ENCODE measurements at places on chromosomes 2 and 18.
A peak's percentile ranks its signal among the peaks of the same experiment; 100 is the strongest.

DNA sequence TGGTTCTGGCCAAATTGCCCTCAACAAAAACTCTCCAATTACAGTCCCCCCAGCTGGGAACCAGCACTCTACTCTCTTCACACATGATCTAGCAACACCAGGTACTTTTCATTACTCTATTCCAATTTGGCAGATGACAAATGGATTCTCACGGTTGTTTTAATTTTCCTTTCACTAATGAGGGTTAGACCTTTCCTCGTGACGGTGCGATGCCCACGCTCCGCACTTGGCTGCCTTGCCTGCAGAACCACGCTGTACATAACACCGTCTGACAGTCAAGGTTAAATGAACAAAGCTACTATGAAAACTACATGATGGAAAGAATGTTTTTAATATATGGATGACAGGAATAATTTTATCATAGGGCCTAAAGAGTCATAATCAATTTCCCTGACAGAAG lies 141.5 kb downstream of the FBXO15 start:
- DNase-seq, result no peak

- DNase-seq, result no peak
Observed at GRCh38 chr2:215432759-215433594, 2.9 kb downstream of the FN1 start.

DNA sequence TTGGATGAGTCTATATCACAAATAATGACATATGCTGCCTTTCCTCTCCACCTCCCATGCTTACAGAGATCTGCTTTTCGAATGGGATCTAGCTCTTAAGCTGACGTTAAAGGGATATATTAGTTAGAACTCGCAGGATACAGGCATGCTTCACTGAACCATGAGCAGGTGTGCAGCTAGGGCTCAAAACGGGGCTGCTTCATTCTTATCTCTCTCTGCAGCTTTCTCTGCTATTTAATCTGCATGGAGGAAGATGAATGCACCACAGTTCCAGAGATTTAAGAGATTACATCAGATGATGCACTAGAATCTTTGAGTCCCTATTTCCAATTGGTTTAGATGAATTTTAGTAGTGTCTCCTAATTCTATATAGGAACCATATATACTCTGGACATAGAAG lies 327.0 kb downstream of the RAD51AP2 start:
- DNase-seq, result no peak

DNA sequence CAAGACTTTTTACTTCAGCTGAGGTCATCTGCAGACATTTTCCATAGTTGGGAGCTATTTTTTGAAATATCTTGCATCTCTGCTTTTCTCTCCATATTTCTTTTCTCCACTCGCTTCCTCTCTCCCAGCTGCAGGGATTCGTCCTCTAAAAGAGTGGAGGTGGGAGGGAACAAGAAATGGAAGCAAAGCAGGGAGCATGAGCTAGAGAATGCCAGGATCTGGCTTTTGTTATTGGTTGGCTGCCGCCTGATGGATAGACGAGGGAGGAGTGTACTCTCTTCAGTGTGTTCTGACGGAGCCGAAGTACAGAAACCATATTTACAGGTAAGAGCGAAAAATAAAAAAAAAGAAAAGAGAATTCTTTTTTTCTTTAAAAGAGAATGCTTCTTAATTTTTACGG lies at the start of gene CSRNP3:
Gene CSRNP3, plus strand, starts transcription at position 282 of the 400 bp plus-strand sequence. CDS start 125,368 bp downstream, outside the sequence.
- peak; percentile 82 for DNase-seq

- no peak for DNase-seq
Observed at GRCh38 chr2:76579911-76580310, 869.2 kb upstream of the GCFC2 start.

- no peak for DNase-seq
Observed at GRCh38 chr2:231348173-231348572, 47.3 kb upstream of the B3GNT7 start.

- no peak for DNase-seq
Observed at GRCh38 chr2:26179446-26179913, 6.6 kb downstream of the GAREM2 start.

- DNase-seq, result no peak
Observed at GRCh38 chr18:34222307-34223163, 2.2 kb downstream of the NOL4 start.

GRCh38 chr2:12501469-12502158 lies 215.1 kb upstream of the TRIB2 start:
- peak; percentile 48 for DNase-seq

DNA sequence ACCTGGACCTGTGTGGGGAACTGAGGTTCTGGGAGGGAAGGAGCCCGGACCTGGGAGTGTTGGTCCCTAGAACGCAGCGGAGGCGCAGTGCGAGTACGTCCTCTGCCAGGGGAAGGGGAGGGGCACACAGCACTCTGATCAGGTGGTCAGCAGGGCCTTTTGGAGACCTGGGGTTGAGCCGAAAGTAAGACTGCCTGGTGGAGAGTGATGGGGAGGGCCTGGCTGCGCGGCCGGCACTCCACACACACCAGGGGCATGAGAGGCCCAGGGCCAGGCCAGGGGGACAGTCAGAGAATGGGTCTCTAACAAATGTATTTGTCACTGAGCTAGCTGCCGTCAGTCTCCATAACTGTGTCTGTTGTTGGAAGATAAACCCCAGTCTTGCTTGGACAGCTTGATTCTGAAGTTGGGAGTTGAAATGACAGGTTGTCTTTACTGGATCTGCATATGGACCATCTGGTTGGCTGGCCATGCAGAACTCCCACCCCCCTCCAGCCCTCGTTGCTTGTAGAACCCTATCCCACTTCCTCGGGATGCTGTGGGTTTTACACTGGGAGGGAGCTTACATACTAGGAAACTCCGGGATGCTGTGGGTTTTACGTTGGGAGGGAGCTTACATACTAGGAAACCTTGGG lies 75.4 kb upstream of the NFATC1 start:
- no peak for DNase-seq

GRCh38 chr2:120379916-120380893 lies 34.3 kb downstream of the INHBB start:
- no peak for DNase-seq

- DNase-seq, result no peak
Observed at GRCh38 chr2:63122921-63123320, 72.3 kb downstream of the OTX1 start.

DNA sequence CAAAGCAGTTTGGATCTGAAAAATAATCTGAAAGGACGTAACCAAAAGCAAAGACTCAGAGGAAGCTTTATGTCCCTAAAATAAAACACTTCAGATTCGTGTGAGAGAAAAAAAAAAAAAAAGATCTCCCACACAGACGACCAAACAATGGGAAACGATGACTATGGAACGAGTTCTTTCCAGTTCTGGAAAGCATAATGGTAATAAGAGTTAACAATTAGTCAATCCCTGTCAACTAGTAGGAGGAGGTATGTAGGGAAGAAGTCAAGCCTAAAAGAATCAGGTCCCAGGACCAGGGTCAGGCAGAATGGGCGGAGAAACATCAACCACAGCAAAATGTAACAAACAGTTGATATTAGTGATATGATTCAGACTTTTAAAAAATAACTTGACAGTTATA lies 170.3 kb upstream of the SETBP1 start:
- no peak for DNase-seq

DNA sequence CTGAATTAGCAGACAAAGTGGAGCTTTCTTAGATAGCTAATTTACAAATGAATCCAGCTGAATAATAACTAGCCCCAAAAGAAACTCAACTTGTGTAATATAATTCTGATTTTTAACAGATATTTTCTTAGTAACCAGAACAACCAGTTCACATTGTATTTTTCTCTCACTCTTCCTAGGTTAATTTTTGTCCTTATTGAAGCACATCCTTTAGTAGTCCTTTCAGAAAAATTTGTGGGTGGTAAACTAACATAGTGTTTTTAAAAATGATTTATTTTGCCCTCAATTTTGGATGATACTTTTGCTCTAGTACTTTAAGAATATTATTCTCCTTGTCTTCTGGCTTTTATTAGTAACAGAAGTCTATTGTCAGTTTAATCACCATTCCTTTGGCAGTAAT lies 190.6 kb upstream of the SLC39A10 start:
- DNase-seq, result no peak

- DNase-seq, result peak; percentile 95
Observed at GRCh38 chr2:57373530-57373929, 673.1 kb upstream of the VRK2 start.

- DNase-seq, result peak; percentile 74
Observed at GRCh38 chr2:241584436-241584835, 25.9 kb downstream of the BOK start.

GRCh38 chr2:230312638-230313037 lies 14.4 kb upstream of the SP140L start:
- peak; percentile 86 for DNase-seq

GRCh38 chr2:148130581-148130980 lies 109.7 kb downstream of the MBD5 start:
- peak; percentile 50 for DNase-seq

GRCh38 chr2:218816561-218817011 lies 15.0 kb downstream of the PRKAG3 start:
- DNase-seq, result no peak

GRCh38 chr18:21321711-21322110 lies 79.7 kb downstream of the GREB1L start:
- no peak for DNase-seq

GRCh38 chr2:142874293-142874814 lies 3.1 kb upstream of the KYNU start:
- DNase-seq, result peak; percentile 96

- DNase-seq, result no peak
Observed at GRCh38 chr2:136168720-136169119, 50.8 kb upstream of the CXCR4 start.

DNA sequence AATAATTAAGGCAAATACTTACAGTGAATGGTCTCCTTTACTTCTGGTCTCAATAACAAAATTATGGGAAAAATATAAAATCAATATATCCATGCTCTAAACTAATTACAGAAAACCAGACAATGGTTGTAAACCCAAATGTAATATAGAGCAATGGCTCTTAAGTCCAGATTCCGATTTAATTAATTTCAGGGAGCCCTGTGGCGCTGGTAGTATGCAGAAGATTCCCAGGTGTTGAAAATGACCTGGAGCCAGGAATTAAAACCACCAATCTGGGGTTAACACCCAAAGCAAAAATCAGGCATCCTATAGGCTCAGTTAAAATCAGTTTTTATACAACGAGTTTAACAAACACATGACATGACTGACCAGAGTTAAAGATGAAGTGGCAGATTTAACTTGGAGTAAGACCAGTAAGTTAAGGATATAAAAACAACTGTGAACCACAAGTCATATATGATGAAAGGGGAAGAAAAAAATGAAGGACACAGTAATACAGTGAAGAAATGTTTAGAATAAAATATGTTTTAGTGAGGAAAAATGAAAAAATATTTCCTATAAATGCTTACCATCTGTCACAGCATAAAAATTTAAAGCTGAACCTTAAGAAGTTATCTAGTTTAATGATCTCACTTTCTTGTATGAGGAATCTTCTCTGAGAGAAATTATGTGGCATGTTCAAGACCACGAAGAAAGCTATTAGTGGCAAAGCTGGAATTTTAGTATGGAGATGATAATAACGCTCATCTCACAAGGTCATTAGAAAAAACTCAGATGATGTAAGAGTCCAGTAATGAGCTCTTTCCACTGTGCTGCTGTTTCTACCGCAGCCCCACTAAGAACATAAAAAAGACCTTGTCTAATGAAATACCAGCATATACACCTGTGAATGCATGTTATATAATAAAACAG lies 45.8 kb upstream of the FLACC1 start:
- DNase-seq, result no peak

DNA sequence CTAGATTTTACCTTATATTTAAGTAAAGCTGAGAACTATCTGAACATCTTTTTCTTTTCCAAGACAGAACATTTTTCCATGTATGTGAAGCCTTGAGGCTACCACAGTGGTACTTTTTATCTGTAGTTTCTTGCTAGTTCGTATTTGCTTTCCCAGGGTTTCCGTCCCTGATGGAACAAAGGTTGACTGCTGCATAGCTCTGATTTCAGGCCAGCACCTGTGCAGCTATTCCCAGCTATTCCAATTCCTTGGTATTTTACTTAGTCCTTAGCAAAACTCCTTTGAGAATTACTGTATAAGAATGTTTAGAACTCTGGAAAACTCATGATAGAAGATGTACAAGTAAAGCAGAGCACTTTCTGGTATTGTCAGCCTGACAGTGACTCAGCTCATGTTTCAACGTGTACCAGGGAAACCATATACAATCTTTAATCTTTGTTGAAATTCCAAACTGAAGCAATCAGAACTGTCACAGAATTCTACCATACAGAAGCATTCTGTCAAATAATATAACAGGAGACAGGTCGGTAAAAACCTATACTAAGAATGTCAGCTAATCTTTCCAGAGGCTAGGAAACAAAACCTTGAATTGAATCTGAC lies 162.2 kb downstream of the PKP4 start:
- DNase-seq, result peak; percentile 40

DNA sequence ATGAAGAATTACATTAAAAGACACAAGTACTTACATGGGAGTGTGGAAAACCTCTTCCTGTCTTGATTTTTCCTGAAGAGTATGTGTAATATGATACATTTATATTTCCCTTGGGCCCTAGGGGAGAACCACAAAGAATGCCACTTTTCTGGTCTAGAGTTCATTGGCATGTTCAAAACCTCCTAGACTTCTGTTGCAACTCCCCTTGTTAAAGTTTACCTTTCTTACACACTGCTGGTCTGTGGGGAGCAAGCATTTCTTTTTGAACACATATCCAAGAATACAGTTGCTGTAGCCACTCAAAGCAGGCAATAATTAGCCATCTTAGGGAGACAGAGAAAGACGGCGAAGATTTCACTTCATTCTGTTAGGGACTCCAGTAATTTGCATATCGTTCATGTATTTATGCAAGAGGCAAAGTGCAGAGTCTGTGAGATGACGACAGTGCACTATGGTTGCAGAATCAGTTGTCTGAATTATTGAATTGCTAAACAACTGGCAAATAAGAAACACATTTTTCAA lies 103.5 kb downstream of the NOL4 start:
- DNase-seq, result no peak

- DNase-seq, result peak; percentile 70
Observed at GRCh38 chr18:8471372-8471771, 137.9 kb upstream of the RAB12 start.
